Osteoblast (primary cell): ENCODE measurements at places on chromosomes 2 and 18. TPM values are rescaled to one million over a fixed set of nuclear protein-coding genes. Genes with fewer than 3 reads are reported as not detected.

- DNase-seq, result no peak
These were observed 245.8 kb downstream of the PAX3 start for GRCh38 chr2:222052934-222053367.

DNA sequence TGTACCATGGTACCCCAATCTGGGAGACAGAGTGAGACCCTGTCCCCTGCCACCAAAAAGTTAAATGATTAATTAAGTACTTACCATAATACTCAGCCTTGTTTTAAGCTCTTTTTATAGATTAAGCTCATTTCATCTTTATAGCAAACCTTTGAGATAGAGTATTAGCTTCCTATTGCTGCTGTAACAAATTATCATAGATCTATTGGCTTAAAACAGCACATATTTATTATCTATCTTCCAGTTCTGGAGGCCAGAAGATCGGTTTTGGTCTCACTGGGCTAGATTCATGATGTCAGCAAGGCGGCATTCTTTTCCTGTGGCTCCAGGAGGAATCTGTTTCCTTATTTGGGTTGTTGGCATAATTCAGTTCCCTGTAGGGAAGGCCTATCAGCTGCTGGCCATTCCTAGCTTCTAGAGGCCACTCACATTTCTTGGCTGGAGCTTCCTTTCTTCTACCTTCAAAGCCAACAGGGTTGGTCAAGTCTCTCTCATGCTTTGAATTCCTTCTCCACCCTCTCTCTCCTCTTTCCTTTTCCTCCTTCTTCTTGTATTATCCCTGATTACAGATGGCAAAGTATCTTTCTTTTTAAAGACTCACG, 13.7 kb upstream of the GREB1 start:
- DNase-seq, result no peak

- DNase-seq, result no peak
These were observed 18.5 kb upstream of the RBBP8 start for GRCh38 chr18:22914633-22915032.

GRCh38 chr18:42339372-42339771, 384.3 kb downstream of the PIK3C3 start:
- DNase-seq, result no peak

DNA sequence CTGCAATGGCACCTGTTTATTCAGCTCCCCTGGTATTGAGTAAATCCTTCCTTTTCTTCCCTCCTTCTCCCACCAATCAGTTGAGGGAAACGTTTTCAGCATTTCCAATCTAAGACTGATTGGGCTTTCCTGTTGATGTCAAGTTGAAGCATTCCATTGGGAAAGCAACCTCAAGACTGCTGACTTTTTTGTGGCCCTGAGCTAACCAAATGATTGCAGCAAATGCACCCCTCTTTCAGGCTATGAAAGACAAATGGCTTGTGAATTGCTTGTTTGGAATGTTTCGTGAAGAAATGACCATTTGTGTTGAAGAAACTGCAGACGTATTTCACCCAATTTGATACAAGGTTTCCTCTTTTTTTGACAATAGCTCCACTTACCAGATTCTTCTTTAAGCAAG, 303.5 kb downstream of the EPHA4 start:
- DNase-seq, result no peak

- DNase-seq, result peak; percentile 79
These were observed 12.7 kb upstream of the DUSP2 start for GRCh38 chr2:96157649-96158553.

DNA sequence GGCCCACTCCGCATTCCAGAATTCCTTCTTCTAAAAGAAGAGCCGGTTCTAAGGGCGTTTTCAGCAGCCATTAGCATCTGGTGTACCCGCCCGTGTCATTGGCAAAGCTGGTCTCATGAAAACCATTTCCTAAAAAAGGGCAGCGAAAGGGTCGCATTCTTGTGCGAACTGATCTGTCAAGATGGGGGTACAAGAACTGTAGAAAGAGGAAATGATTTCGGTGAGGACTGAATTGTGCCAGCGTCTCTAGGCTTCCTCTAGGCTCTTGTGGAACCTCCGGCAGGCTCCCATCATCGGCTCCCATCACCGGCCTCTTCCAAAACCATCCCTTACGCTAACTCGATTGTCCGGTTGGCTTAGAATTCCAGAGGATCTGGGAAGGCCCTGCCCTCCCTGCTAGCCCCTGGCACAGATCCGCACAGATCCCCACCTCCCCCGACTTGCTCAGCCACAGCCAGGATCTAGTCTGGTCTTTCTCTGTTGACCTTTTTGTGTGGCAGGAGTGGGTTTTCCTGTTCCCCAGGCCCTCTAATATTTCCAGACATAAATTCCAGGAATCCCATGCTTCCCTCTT, 1.3 kb downstream of the RAB31 start:
- DNase-seq, result peak; percentile 84

DNA sequence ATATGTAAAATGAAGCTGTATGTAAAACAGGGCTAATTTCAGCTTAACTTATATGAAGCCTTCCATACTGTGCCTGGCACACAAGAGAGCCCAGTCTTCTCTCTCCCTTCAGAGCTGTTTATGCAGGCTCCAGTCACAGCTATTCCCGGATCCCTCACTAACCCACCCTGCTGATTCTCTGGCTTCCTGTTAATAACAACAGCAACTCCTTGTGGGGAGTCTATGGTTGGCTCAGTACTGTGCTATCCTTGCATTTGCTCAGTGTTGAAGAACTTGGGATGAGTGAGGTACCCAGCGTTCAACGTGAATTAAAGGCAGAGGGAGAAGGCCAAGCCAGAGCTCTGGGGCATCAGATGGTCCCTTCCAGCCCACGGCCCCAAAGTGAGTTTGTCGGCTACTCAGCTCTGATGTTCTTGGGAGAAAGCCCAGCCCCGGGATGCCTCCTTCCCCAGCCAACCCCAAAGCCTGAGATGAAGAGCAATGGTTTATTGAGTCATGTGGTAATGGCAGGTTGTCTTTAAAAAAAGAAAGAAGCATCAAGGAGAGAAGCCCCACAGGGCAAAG, 43.2 kb downstream of the PSD4 start:
- peak; percentile 84 for DNase-seq

DNA sequence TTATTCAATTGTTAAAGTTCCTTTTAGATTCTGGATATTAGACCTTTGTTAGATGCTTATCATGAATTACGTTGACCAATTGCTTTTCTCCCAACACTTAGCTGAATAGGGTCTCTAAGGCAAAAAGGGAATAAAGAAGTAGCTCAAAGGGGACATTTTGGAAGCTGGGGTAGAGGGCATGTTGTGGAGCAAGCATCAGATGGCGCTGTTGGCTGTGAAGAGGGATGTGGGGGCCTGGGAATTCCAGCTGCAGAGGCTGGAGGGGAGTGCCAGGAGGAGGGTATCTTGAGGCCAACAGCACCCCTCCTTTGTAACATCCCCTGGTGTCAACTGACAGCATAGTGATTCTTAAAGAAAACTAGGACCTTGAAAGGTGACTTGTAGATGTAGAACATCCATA, 198.2 kb downstream of the ADCYAP1 start:
- no peak for DNase-seq

GRCh38 chr2:166134252-166135151, 6.7 kb upstream of the SCN1A start:
- no peak for DNase-seq

DNA sequence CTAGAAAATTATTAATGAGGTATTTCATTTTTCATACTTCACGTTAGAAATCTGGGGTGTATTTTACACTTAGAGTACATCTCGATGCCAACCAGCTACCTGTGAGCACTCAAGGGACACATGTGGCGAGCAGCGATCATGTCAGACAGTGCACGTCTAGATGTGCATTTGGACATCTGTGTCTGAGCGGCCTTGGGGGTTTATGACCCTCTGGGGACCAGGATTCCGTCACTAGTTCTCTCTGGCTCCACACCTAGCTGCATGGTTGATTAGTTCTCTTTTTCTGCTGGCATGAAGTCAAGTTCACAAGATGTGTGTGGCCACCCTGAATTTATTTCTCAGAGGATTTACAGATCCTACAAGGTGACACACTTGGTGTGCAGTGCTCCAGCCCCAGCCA, 192.2 kb downstream of the TSN start:
- DNase-seq, result peak; percentile 50

DNA sequence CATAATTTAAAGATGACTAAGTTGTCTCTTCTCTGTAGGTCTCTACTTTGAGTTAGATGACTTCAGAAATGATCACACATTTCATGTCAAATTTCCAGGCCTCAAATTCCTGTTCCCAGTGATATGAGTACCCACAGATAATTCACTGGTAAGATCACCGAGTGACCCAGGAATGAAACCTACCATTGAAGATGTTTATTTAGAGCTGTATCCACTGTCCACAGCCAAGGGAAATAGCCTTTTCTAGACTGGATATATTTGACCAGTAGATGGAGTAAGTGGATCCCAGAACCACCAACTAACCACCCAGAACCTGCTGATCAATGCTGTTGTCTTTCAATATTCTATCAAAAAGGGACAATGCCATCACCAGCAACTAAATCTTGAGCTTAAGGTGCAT, 238.8 kb downstream of the SLC8A1 start:
- DNase-seq, result peak; percentile 51

DNA sequence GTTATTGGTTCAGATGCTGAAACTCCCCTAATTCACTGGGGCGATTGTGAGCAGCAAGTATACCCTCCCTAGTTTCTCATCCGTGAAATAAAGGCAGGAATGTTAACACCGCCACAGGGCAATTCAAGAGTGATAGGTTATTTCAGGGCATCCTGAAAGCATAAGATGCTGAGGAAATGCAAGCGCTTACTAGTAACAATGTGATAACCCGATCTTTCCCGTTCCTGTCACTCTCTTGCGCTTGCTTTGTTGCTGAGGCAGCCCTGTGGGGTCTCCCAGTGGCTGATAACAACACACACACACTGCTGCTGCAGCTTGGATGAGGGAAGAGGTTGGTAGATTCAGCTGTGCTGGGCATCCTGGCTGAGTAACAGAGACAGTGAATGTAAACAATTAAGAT, 259.3 kb downstream of the AGPS start:
- DNase-seq, result no peak

DNA sequence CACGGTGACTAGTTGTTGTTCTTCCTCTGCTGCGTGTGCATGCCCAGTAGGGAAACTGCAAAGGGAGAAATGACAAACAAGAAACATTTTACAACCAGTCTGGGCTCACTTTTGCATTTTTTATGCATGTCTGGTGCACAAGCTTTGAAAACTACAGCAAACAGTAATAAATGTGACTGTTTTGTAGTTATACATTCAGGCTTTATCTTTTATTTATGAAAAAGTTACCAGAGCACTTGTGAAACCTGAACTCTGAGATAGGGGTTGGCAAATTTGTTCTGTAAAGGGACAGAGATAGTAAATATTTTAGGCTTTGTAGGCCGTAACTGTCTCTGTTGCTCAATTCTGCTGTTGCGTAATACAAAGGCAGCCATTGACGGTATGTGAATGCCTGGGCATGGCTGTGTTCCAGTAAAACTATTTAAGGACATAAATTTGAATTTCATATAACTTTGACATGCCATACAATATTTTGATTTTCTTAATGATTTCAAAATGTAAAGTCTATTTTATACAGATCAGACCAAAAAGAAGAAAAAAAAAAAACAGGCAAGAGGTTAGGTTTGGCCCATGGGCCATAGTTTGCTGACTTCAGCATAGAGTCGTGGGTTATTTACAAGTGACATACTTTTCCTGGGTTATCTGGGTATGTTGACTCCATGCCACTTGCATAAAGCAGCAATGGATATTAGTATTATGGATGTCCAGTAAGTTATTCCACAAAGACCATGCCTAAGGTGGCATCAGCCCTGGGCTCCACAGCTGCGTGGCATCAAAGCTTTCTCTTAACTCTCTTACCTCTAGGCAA, 53.6 kb upstream of the EML6 start:
- no peak for DNase-seq

DNA sequence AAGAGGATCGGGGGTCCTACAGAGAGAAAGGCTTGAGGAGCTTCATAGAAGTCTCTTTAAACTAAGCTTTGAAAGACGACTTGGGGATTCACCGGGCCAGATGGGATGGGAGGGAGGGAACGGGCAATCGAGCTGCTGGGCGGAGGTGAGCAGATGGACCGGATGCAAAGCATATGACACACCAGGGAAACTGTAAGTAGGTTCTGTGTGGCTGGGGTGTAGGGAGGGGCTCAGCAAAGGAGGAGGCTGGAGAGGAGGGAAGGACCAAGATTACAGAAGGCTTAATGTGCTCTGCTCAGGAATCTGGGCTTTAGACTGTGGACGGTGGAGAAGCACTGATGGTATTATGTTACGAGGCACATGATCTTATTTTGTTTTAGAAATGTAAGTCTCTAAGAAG, 131.5 kb downstream of the MAIP1 start:
- no peak for DNase-seq

- no peak for DNase-seq
These were observed 58.2 kb downstream of the MYO1B start for GRCh38 chr2:191303140-191304005.

DNA sequence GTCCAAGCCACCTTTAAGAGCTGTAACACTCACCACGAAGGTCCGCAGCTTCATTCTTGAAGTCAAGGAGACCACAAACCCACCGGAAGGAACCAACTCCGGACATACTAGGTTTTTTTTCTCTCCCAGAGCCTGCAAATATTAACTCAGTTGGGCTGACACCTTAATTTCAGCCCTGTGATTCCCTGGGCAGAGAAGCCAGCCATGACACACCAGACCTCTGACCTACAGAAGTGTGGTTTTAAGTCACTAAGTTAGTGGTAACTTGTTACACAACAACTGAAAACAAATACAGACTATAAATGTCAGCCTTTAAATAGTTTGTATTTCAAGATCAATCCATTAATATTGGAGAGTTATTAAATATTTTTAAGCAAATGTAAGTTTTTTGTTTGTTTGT, 855.1 kb downstream of the TMEM182 start:
- no peak for DNase-seq

GRCh38 chr18:31225668-31226067, 63.0 kb upstream of the DSC1 start:
- no peak for DNase-seq

GRCh38 chr18:31513189-31513935, 15.4 kb downstream of the DSG2 start:
- DNase-seq, result no peak

DNA sequence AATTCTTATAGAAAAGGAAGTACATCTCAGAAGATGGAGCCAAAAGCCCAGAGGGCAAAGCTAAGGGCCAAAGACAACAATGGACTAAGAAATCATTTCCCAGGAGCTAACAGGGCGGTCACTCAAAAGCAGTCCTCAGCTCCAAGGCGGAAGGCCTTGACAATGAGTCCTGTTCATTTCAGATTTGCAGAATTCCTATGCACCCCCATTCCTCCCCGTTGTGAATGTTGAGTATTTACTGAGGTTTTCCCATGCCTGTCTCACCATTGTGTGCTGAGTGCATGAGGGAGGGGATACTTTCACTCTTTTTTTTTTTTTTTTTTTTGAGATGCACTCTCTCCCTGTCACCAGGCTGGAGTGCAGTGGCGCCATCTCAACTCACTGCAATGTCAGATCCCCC, 18.8 kb upstream of the DTNB start:
- DNase-seq, result peak; percentile 76

GRCh38 chr2:11412449-11412810, 53.5 kb downstream of the E2F6 start:
- DNase-seq, result no peak

DNAH7 gene
- total RNA-seq, result 2.5 and 2.9 TPM in 2 replicates

NIFK gene
- total RNA-seq, result 38.6 and 42.7 TPM in 2 replicates

FAM161A gene
- total RNA-seq, result 3.2 and 3.3 TPM in 2 replicates

RFX8 gene
- total RNA-seq, result 7.6 and 10.0 TPM in 2 replicates

DRC1 gene
- under 0.01 and 0.36 TPM in 2 replicates for total RNA-seq

ZAP70 gene
- under 0.01 TPM in 2 replicates for total RNA-seq

ZC3H6 gene
- 4.3 and 7.1 TPM in 2 replicates for total RNA-seq

ICOS gene
- total RNA-seq, result not detected in 2 replicates

SLC16A14 gene
- total RNA-seq, result under 0.01 and 0.29 TPM in 2 replicates

DES gene
- total RNA-seq, result 0.72 and 1.2 TPM in 2 replicates

FSHR gene
- total RNA-seq, result 0.29 and 0.36 TPM in 2 replicates

ATOH8 gene
- total RNA-seq, result 18.6 and 35.1 TPM in 2 replicates

FRZB gene
- 0.29 and 0.36 TPM in 2 replicates for total RNA-seq

C2orf76 gene
- 6.5 and 10.3 TPM in 2 replicates for total RNA-seq
